Fibroblast of skin of back (primary cell): ENCODE measurements at places on chromosomes 2 and 18.

- no peak for DNase-seq
These were observed 1462.7 kb upstream of the NXPH2 start for GRCh38 chr2:140242889-140243288.

GRCh38 chr2:197990356-197990755 is 186.0 kb downstream of the PLCL1 start:
- no peak for DNase-seq

- peak; percentile 28 for DNase-seq
These were observed 72.6 kb downstream of the AOX1 start for GRCh38 chr2:200658278-200658864.

DNA sequence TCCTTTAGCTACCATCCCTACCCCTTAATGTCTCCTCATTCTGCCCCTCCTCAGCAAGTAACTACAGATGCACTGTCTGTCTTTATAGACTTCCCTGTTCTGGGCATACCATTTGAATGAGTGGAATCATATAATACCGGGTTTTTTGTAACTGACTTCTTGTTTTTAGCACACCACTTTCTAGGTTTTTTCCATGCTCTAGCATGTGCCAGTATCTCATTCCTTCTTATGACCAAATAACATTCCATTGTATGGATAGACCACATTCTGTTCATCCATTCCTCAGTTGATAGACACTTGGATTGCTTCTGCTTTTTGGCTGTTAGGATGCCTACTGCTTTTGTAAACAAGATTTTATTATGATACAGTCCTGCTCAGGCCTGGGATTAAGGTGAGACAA is 154.7 kb downstream of the TSN start:
- peak; percentile 34 for DNase-seq

- peak; percentile 11 for DNase-seq
These were observed 441 bp downstream of the MPHOSPH10 start for GRCh38 chr2:71130905-71131244.

DNA sequence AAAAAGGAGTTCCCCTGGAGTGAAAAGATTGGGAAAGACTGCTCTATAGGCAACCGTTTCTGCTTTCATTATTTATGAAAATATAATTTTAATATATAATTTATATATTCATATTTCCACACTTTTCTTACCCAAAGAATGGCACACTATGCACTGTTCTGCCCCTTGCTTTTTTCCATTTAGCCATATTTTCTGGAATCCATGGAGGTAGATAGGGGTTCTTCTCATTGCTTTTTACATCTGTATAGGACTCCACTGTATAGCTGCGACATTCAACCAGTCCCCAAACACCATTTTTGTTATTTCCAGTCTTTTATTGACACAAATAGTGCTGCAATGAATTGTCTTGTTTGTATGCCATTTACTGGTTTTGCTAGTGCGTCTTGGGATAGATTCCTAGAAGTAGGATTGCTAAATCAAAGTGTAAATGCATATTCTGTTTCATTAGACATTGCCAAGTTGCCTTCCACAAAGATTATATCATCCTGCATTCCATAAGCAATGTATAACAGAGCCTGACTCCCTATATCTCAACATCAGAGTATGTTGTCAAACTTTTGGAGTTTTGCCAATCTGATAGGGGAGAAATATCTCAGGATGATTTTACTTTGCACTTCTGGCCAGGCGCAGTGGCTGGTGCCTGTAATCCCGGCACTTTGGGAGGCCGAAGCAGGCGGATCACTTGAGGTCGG is 26.6 kb upstream of the TCF7L1 start:
- peak; percentile 74 for DNase-seq

- peak; percentile 26 for DNase-seq
These were observed 19.1 kb downstream of the SULT1C4 start for GRCh38 chr2:108396845-108397244.

GRCh38 chr2:227386630-227387029 is 1.1 kb downstream of the SCYGR1 start:
- DNase-seq: no peak

DNA sequence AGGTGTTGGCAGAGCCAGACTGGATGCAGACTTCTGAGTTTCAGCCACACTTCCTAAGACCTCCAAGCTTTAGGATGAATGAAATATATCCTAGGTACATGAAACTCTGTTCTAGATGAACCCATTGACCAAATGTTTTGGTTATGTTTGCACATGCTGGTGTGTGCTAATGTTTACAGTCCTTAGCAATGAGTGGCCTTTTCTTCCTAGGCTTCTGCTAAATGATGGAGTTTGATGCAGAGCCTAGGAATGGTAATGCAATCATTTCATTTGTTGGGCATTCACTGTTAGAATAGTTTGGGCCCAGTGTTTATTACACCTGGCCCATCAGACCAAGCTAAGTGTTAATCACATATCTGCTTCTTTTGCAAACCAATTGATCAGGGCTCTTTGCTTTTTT is 464.7 kb downstream of the MEIS1 start:
- peak; percentile 11 for DNase-seq

- DNase-seq: no peak
These were observed 199.2 kb downstream of the PTPRM start for GRCh38 chr18:7766346-7766745.

DNA sequence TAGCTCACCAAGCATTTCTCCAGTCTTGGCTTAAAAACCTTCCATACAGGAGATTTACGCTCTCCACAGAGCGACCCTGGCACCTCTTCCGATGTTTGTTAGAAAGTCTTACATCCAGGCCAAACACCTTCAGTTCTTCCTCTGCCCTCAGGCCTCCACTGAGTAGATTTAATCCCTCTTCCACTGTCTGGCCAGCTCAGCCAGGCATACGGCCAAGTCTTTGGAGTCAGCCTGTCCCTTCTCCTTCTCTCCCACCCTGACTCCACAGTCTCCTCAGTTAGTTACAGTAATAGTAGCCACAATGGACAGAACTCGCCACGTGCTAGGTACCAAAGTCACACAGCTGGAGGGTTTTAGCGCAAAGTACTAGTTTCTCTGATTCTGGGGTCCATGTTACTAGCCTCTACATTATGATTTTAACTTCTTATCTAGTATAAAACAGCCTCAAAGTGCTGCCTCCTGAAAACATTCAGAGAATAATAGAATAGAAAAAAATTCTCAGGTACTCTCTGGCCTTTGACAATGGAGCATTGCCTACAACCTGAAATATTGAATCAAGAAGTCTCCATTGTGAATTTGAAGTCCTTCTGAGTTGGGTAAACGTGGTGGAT is 39.5 kb downstream of the THNSL2 start:
- no peak for DNase-seq

GRCh38 chr2:217216982-217217381 is 357.1 kb upstream of the TNP1 start:
- no peak for DNase-seq
